ENCODE measurements at places on chromosomes 7 and 10.

DNA sequence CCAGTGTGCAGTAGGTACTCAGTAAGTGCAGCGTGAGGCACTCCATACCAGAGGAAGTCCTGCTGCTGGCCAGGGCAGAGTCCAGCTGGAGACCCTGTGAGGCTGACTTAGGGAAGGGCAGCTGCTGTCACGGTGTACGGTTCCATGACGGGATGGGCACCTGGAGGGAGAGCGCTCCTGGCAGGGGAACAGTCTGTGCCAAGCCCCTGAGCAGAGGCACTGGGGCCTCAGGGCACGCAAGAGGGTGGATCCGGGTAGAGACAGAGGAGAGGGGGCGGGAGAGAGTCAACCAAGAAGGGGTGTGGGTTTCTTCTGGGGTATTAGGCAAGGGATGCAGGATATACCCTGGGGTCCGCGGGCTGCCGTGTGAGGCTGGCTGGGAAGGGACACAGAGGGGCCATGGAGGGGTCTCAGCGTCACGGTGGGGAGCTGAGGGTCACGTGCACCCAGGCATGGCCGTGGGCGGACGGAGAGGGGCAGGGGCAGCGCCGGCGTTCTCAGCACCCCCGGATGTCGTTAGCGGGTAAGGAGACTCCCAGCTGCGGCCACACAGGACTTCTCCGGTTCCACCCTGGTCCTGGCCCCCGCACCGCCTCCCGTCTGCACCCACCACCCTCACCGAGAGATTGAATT lies 70.5 kb downstream of the MICALL2 start:
- DNase-seq = no peak

- DNase-seq = no peak
Observed at GRCh38 chr7:17640730-17641377, 299.4 kb downstream of the SNX13 start.

DNA sequence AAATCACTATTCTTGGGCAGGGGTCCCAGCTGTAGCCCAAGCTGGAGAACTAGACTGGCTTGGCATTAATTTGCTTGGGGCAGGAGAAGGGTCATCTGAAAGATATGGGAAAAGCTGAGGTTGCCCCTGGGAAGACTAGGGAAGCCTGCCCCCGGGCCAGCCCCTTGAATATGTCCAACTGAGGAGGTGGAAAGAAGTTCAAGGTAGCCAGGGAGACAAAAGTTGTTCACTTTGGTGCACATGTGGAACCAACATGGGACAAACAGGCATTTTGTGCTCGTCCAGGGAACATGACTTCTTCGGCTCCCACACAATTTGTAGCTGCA lies 1.4 kb upstream of the LRRC61 start:
- no peak for DNase-seq

DNA sequence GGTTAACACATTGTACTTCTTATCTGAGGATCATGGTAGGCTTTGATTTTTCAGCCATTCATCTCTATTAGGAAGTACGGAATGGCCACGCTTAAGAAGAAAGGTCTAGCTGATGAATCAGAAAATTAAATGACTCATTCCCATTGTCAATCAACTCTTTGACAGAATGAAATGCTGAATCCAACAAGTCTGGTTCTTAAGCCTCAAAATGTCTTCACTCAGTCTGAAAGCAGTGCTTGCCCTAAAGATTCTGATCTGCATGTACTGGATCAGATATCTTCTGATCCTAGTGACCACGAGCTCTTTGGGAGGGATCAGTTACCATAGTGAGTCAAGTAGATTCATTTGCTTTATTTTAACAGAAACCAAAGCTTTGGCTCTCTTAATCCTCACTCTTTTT lies 5.7 kb upstream of the CELF2 start:
- DNase-seq = no peak

GRCh38 chr7:30046127-30046770 lies 18.0 kb downstream of the PLEKHA8 start:
- no peak for DNase-seq

- no peak for DNase-seq
Observed at GRCh38 chr7:100443096-100443840, 7.0 kb upstream of the PPP1R35 start.

GRCh38 chr7:159197066-159197975 lies 52.7 kb upstream of the VIPR2 start:
- no peak for DNase-seq

DNA sequence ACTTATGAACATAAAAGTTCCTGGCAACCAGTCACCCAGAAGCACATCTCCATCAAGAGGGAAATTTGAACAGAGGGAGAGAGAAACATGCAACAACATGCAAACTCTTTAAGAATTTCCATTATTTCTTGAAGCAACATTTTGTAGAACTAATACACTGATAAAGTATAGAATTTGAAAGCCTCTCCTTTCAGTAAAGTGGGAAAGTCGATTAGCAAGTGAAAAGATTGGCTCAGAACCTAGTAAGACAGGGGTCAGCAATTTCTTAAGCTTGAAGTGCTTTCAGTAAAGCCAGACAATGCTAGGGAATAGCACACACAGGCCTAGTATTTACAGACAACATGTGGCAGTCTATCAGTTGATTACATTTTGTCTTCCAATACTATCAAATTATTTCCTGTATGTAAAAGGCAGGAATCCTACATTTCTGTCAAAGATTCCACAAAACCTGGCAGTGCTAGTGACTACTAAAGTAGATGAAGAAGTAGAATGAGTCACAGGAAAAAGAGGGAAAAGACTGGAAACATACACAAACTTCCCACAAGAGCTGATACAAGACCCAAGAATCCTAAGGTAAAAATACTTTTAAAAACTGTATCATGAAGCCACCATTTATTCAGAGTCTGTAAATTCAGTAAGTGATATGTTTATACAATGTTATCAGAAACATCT lies 25.2 kb downstream of the DNAJC1 start:
- DNase-seq = no peak

- no peak for DNase-seq
Observed at GRCh38 chr7:79774150-79774549, 320.7 kb upstream of the MAGI2 start.

DNA sequence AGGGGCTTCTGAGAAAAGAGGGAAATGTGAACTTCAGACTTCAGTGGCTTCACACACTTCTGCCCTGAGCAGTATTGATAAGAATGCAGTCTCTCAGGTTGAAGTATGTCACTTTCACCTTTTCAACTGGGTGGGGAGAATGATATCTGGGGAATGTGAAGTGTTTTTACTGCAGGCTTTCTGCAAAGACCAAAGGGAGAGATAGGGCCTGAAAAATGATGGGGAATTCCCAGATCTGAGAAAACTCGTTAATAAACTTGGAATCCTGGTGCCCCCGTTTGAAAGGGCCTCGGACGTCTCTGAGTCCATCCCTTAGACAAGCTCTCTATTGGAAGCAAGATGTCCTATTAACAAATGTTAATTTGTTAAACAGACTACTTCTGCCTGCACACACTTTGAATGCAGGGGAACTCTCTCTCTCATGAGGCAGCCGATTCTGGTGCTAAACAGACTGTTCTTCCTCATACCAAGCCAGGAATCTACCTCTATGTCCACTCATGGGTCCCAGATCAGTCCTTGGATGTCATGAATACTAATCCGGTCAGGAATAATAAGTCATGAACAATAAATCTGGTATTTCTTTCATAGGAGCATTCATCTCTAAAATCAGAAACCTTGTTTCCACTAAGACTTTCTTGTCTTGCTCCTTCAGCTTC lies 193.6 kb downstream of the JCAD start:
- DNase-seq = no peak

DNA sequence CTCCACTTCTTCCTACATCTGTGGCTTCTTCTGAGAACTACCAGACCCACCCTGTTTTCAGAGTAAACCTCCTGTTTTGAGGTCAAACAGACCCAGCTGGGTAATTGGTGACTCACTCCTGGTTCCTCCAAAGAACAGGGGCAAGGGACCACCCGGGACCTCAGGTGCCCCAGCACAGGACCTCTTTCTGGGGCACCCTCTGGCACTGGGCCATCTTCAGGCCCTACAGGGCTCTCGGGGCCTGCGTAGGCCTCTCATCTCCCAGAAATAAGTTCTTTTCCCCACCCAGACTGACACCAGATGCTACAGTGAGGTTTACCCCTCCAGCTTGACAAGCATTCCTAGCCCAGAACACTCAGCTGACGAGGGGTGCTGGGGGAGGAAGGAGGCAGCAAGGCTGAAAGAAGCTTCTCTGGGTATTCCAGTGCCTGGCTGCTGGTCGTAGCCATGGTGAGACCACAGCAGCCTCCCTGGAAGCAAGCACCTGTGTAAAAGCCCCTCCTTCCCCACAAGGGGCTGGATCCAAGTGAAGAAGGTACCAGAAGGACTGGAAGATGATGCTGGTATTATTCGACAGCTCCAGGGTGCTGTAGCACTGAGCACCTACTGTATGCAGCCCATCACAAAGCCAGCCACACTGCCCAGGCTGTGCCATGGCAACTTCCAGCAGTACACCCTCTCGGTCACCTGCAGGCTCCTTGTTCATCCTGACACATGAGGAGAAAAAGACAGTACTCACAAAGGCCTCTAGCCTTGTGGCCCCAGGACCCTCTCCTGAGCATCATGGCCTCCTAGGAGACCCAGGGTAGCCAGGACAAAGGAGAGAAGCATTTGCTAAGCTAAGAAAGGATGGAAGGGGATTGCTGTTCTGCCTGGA lies 47.4 kb downstream of the ALOX5 start:
- DNase-seq = no peak

DNA sequence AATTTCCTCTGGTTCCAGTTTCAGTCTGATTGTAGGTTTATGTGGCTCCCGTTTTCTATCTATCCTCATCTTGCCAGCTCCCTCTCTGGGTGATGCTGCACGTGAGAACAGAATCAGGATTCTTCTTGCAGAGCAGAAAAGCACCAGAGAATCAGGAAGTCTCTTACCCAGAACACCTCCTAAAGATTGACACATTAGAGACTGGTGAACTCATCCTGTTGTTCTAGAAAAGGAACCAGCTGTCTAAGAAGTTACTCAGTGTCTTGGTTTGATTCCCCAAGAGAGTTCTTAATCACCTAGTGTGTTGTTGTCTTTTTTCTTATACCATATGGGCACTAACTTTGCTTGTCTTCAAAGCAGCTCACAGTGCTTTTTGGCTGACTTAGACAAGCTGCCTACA lies 152.4 kb downstream of the DGKI start:
- no peak for DNase-seq

DNA sequence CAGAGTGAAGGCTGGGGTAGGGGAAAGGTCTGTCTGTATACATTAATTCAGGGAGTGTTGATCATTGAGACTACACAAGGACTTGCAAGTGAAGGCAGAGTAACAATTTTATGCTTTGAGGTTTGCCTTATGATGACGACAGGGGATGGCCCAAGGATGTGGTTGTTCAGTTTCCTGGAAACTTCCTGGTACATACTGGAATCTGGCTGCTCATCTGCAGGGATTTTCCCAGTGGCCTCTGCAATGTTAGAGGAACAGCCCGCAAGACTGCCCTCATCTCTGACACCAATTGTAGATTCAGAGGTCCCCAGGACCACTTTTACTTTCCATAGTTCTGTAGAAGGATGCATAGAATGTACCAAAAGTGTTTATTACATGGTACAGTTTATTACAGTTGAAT lies 189.6 kb downstream of the TMEM178B start:
- no peak for DNase-seq

- no peak for DNase-seq
Observed at GRCh38 chr7:137716061-137716460, 130.7 kb downstream of the DGKI start.

DNA sequence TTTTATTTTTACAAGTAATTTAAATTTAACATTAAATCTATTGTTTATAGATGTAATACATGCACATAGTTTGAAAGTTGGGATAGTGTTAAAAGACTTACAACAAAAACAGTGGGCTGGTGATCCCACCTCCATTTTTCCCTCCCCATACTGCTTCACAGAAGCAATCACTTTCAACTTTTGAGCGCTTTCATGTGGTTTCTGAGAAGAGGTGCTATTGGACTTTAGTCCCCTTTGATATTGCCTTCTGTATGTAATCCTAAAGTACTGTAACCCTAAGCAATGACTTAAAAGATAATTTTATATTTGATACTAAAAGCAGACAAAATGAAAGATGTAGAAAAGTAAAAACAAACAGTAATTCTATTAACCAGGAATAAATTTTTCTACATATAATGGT lies 88.1 kb upstream of the FAM171A1 start:
- DNase-seq = no peak

DNA sequence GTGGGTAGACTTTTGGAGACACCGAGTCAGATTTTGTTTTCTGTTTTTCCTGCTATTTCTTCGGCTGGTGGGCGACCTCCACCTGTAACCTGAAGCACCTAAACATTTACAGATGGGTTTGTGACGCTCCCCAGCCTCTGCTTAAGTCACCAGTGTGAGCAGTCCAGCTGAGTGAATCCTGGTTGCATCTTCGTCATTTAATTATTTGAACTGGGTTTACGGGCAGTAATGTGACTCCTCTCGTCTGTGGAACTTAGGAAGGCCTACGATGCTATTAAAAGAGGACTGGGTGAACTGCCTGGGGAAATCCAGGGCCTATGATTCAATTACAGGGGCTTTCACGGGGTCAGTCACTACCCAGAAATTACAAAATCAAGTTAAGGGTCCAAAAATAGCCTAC lies 52.5 kb downstream of the WNT2 start:
- no peak for DNase-seq

DNA sequence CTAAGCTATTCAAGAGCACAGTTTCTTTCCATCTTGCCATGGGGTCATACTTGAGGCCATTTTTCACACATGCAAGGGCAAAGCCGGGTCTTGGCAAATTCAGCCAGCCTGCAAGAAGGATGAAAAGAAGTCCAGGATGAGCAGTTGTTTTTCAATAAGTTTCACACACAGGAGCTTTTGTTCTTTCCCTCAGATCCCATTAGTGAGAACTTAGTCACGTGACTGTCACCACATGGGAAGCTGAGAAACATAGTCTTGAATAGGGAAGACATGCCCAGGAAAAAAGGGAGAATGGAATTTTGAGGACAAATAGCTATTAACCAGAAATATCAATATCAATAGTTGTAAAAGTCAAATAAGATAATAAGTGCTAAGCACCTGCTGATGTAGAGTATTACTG lies 137.7 kb downstream of the AHR start:
- no peak for DNase-seq

GRCh38 chr7:23001610-23002009 lies 12.3 kb downstream of the HYCC1 start:
- DNase-seq = no peak

GRCh38 chr10:79273604-79274003 lies 73.7 kb upstream of the PPIF start:
- no peak for DNase-seq

DNA sequence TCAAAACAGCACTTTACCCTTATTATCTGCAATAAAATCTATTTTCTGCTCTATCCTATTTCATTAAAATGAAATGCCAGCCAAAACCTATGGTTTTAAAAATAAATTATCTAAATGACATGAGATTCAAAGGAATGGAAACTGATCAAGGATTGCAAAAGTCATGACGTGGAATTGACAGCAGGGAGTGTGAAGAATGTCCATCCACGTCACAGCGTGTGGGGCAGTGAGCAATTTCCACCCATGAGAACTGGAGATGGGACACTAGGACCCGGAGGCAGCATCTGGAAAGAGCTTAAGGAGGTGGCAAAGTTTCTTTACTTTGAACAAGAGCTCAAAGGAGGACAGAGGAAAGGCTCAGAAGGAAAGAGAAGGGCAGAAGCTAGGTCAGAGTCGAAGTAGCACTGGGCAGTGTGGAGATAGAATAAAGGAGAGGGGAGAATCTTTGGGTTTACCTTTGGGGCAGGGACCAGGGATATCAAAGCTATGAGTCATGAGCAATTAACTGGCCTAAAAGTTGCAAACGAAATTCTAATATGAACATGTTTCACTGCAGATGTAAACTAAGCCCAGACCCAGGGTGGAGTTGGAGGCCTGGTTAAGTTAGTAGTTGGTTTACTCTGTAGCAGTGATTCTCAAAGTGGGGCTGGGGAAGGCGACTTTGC lies 24.9 kb upstream of the STK17A start:
- no peak for DNase-seq

- no peak for DNase-seq
Observed at GRCh38 chr7:139727151-139727705, 50.6 kb downstream of the HIPK2 start.

Data from brain pericyte (primary cell).